ENCODE measurements at places on chromosomes 16 and 17. TPM values are rescaled to one million over a fixed set of nuclear protein-coding genes. Genes with fewer than 3 reads are reported as not detected.
A peak's percentile ranks its signal among the peaks of the same experiment; 100 is the strongest.

The GP1BA gene
- total RNA-seq, result 0.55 TPM

The CLEC3A gene
- not detected for total RNA-seq

The TEKT1 gene
- not detected for total RNA-seq

The NPIPA8 gene
- total RNA-seq, result 0.67 TPM

The KRT17 gene
- total RNA-seq, result 5.9 TPM

- peaks cover 35% of the 10 kb centered on the region for H3K36me3 ChIP-seq
- H3K27me3 ChIP-seq, result no peaks in the 10 kb centered on the region
- no peaks in the 10 kb centered on the region for H3K4me1 ChIP-seq
- no peak overlapping the region for H3K4me3 ChIP-seq
- H3K27ac ChIP-seq, result peak overlapping the region; percentile 18
- DNase-seq, result no peak
Observed at GRCh38 chr17:2383628-2384167, 17.2 kb downstream of the MNT start.

DNA sequence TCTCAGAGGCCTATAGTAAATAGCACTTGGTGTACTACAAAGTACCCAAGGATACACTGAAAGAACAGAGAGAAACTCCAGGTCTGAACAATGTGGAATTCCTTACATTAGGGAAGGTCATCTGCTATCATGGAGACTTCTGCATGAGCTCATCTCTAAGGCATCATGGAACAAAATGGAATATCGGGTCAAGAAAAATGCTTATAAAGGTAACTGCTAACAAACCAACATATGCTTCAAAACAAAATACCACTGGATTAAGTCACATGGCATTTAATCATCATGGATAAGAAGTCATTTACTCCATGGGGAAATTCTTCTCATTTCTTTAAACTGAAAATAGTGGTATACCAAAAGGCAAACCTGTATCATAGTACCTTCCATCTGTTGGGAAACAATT, 34.2 kb downstream of the TXNDC11 start:
- no peaks in the 10 kb centered on the region for H3K27me3 ChIP-seq
- H3K36me3 ChIP-seq, result peaks cover 54% of the 10 kb centered on the region
- H3K4me1 ChIP-seq, result peaks cover 12% of the 10 kb centered on the region
- H3K4me3 ChIP-seq, result no peak overlapping the region

- H3K27ac ChIP-seq, result no peak overlapping the region
- H3K4me3 ChIP-seq, result no peak overlapping the region
- DNase-seq, result no peak
- peaks cover 6% of the 10 kb centered on the region for H3K4me1 ChIP-seq
Observed at GRCh38 chr17:43784628-43785101, 4.4 kb downstream of the CFAP97D1 start.

Data from upper lobe of right lung (tissue), 1 donor.